ENCODE measurements at places on chromosomes 13 and 19.

- DNase-seq: no peak
These were observed 2.3 kb downstream of the WDR83 start for GRCh38 chr19:12668932-12669269.

DNA sequence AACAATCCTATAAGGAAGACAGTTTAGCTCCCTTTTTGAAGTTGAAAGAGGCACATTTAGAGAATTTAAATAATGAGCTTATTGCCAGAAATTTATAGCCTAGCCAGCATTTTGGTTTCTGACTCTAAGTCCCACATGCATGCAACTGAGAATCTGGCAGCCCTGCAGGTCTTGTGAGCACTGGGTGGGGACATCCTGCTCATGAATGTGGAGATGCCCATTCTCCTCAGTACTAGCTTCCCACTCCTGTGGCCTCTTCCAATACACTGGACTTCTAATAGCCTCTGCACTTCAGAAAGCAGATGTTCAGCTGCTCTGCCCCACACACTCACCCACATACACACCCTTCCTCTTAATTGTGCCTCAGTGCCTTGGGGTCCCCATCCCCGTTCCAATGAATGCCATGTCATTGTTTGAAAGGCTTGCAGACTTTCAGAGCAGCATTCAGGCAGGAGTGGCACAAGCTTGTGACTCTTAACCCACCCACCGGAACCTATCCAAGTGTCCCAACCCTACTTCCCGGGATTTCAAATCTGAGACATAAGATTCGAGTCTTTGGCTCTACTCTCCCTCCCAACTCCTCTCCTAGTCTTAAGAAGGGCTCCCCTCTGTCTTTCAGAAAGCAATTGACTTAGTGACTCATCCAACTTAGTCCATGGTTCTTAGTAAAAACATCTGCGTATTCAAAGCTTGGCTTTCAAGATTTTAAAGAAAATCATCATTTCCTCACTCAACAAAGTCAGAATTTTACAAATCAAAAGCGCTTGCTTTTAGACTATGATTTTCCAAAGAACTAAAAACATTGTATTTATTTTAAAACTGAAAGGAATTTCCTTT is 80.0 kb upstream of the FREM2 start:
- DNase-seq: no peak

GRCh38 chr13:47480121-47480520 is 521.0 kb downstream of the SUCLA2 start:
- no peak for DNase-seq

DNA sequence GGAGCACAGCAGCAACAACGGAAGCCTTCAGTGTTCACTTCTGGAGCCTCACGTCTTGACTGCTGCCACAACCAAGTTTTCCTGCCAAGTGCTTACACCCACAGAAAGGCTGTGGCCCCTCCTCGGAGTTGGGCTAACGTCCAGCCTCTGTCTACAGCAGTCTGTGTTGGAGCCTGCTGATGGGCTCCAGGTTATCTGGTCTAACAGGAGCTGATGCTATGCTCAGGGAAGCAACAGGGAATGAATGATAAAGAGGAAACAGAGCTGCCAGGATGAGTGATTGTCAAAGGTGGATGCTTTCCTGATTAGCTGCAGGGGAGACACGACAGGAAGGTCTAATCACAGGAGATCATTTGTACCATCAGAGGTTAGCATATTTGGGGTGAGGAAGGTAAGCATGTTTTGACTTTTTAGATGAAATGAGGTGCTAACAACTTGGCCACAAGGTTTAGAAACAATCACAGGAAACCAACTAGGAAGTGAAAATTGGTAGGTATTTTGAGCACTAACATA is 53.8 kb upstream of the RCBTB2 start:
- no peak for DNase-seq

GRCh38 chr13:32354040-32354439 is 38.7 kb downstream of the BRCA2 start:
- no peak for DNase-seq

- DNase-seq: no peak
These were observed 77.3 kb downstream of the FGF9 start for GRCh38 chr13:21748166-21748565.

DNA sequence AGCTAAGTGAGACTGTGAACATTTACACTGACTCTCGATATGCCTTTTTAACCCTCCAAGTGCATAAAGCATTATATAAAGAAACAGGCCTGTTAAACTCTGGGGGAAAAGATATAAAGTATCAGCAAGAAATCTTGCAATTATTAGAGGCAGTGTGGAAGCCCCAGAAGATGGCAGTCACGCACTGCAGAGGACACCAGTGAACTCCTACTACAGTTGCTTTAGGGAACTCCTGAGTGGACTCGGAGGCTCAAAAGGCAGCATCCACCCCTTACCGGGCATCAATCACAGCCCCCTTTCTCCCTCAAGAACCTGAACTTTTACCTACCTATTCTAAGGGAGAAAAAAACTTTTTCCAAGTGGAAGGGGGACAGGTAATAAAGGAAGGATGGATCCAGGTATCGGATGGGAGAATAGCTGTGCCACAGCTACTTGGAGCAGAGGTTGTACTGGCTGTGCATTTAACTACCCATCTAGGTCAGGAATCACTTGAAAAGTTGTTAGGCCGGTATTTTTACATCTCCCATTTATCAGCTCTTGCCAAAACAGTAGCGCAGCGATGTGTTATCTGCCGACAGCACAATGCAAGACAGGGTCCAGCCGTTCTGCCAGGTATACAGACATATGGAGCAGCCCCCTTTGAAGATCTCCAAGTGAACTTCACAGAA is 80.1 kb downstream of the ZNF486 start:
- no peak for DNase-seq

GRCh38 chr13:114286808-114287207 is 5.4 kb downstream of the UPF3A start:
- no peak for DNase-seq

DNA sequence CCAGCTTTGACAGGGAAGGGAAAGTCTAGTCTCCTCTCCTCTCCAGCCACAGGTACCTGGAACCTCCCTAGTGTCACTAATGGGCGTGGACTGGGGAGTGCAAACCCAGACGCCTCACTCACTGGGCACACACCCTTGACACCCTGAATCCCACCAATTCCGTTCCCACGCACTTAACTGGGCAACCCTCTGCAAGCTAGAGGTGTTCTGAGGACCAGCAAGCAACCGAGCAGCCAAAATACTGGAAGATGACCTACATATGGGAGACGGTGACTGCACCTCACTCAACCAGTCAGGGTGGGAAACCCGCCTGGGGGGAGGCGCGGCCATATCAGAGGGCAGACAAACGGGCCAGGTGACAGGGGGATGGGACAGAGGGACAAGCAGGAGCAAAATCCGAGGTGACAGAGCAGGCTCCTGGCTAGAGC is 991 bp downstream of the ABHD17A start:
- DNase-seq: no peak

GRCh38 chr19:14558370-14559066 is 13.3 kb downstream of the NDUFB7 start:
- DNase-seq: no peak

- DNase-seq: no peak
These were observed 77.5 kb downstream of the ZNF536 start for GRCh38 chr19:30449673-30450072.

- DNase-seq: no peak
These were observed 285.8 kb downstream of the DIAPH3 start for GRCh38 chr13:59877933-59878332.

GRCh38 chr19:29785955-29786589 is 25.7 kb upstream of the CCNE1 start:
- DNase-seq: no peak

GRCh38 chr13:36764536-36764935 is 54.5 kb upstream of the RFXAP start:
- DNase-seq: no peak

- DNase-seq: no peak
These were observed 11.7 kb upstream of the PTPRS start for GRCh38 chr19:5352229-5352763.

DNA sequence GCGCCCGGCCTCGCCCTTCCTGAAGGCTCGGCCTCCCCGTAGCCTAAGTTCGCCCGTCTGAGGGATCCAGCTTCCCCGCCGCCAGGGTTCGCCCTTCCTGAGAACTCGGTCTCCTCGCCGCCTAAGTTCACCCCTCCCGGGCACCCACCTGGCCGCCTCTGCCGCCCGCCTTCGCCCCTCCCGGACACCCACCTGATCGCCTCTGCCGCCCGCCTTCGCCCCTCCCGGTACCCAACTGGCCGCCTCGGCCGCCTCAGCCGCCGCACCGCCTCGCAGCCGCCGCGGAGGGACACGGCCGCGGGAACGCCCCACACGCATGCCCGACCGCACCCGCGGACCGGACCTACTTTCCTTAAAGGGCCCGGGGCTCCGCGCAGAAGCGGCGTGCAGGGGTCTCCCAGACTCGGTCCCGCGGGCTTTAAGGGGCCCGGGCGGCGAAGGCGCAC is at the start of gene MOB3A:
MOB3A (minus strand) TSS at position 293 of the 446 bp plus-strand sequence. CDS start 17,766 bp downstream, outside the sequence.
- DNase-seq: no peak

GRCh38 chr19:54299515-54299914 is 13.5 kb downstream of the LILRA5 start:
- DNase-seq: peak; percentile 22

GRCh38 chr19:16521715-16522289 is 20.4 kb downstream of the CHERP start:
- DNase-seq: no peak

GRCh38 chr19:8194528-8195267 is 14.5 kb upstream of the CERS4 start:
- no peak for DNase-seq

DNA sequence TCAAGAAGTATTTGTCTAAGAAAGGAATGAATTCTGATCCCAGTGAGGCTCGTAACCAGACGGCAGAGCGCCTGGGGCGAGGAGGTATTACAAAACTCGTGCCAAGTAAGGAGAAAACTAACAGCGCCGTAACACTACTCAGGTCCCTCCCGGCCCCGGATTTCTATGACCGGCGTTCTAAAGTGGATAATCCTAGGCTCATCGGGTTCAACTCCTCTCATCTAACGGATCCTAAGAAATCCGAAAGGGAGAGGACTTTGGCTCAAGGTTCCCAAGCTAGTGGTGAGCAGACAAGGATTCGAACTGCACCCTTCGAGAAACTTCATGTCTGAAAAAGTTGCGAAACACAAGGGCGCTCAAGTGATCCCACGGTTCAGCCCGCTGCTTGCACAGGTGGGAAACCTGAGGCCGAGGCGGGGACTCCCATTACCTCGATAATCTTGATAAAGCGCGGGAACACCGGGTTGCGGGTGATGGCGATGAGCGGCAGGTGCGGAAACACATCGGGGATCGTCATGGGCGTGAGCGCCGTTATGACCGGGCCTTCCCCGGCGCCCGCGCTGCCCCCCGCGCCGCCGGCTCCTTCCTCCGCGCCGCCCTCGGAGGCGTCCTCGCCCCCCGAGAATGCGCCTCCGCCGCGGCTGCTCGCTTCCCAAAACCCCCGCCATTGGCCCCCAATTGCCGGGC is 529 bp downstream of the LONP1 start:
- DNase-seq: no peak

DNA sequence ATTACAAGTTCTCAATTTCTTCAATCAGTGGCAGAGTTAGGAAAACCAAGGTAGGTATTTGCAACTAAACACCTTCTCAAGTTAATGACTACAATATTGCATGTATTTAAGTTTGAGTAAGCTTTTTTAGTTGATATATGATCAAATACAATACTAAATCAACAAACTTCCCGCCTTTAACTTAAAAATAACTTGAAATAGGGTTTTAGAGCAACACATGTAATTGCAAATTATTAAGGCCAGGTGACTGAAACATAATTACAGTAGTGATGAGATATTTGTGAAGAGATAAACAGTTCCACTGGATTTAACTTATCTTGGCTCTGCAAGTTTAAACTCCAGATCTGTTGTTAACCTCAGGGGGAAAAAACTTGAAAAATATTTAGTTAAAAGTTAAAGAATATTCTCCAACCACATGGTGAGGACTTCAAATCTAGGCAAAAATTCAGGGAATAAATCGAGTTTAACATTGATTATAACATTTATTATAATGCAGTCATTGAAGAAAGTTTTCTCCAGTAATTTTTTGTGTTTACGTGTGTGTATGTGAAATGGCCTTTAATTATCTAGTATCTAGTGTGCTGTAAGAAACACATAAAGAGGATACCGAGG is 3.6 kb downstream of the DACH1 start:
- no peak for DNase-seq

GRCh38 chr19:50537769-50538230 is 24.1 kb upstream of the ASPDH start:
- peak; percentile 88 for DNase-seq

- DNase-seq: no peak
These were observed 384.3 kb downstream of the HS6ST3 start for GRCh38 chr13:96474181-96474557.

GRCh38 chr13:23912469-23912868 is 15.2 kb upstream of the C1QTNF9B start:
- no peak for DNase-seq

GRCh38 chr19:7280940-7281666 is 13.1 kb downstream of the INSR start:
- no peak for DNase-seq

DNA sequence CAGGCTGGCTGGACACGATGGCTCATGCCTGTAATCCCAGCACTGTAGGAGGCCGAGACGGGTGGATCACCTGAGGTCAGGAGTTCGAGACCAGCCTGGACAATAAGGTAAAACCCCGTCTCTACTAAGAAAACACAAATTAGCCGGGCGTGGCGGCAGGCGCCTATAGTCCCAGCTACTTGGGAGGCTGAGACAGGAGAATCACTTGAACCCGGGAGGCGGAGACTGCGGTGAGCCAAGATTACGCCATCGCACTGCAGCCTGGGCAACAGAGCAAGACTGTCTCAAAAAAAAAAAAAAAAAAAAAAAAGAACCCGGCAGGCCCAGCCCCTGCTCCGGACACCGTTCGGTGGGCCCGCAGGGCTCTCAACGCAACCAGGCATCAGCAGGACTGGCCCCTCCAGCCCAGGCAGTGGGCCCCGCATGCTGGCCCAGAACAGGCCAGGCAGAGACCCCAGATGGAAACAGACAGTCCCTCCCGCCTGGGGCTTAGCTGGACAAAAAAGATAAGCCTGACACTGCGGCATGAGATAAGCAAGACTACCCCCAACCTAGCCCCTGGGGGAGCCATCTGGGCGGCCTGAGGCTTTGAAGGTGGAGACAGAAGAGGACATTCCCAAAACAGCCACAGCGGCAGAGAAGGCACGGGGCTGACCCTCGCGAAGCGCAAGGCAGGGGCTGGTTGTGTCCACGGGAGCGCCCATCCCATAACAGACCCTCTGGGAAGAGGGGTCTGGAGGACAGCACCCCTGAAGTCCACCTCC is 11.6 kb downstream of the REXO1 start:
- DNase-seq: no peak

- no peak for DNase-seq
These were observed 66.8 kb downstream of the TBC1D4 start for GRCh38 chr13:75415171-75415570.

DNA sequence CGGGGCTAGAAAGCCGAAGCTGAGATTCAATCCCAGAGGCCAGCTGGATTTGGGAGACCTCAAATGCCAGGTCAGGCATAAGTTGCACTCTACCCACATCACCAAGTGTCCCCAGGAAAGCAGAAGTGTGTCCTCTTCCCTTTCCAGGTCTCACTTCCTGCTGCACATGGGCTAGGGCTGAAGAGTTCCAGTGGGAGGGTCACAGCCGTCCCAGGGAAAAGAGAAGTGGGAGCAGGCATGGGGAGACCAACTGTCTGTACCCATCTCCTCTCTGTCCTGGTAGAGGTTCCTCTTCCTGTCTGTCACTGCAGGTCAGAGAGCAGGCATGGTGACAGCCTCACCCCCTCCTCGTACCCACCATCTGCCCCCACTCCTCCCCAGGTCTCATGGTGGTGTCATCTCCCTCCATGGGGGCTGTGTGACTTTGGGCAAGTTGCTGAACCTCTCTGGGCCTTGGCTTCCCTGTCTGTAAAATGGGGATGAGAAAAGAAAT is 14.8 kb downstream of the AXL start:
- no peak for DNase-seq
